CD4-positive, alpha-beta T cell treated with Interleukin-1 beta for 1 hour (primary cell): ENCODE measurements at places on chromosomes 4 and X.
A peak's percentile ranks its signal among the peaks of the same experiment; 100 is the strongest.

- DNase-seq: no peak
Measured at GRCh38 chr4:56742080-56742871, 61.2 kb upstream of the HOPX start.

DNA sequence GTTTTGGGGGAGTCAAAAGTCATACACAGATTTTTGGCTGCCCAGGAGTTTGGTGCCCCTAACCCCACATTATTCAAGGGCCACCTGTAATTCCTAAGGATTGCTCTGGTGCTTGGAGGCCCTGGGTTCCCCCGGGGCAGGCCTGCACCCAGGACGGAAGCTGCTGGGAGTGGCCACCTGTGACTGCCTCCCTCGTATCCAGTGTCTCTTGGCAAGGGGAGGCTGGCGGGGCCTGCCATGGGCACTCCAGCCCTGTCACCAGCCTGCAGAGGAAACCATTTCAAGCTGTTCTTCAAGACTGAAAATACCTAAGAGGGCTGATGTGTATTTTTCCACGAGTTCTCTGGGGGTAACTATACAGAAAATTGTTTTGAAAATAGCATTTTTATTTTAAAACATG lies 24.5 kb upstream of the GPR78 start:
- no peak for DNase-seq

DNA sequence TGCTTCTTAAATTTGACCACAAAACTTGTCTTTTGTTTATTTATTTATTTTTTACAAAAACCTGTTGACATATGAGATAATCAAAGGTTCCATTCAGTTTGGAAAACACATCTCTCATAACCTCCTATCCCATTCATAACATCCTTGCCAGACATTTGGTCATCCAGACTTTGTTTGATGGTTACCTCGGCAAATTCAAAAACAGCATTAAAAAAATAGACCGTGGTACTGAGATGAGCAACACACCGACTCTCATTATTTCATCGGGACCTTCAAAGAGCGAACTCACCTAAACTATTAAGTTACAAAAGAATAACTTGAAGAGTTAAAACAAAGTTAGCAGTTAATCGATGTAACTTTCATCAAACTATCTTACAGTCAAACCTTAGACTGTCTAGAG lies 85.8 kb upstream of the RPS6KA3 start:
- DNase-seq: no peak

- DNase-seq: peak; percentile 87
Measured at GRCh38 chrX:11759461-11760311, 1.6 kb downstream of the MSL3 start.

DNA sequence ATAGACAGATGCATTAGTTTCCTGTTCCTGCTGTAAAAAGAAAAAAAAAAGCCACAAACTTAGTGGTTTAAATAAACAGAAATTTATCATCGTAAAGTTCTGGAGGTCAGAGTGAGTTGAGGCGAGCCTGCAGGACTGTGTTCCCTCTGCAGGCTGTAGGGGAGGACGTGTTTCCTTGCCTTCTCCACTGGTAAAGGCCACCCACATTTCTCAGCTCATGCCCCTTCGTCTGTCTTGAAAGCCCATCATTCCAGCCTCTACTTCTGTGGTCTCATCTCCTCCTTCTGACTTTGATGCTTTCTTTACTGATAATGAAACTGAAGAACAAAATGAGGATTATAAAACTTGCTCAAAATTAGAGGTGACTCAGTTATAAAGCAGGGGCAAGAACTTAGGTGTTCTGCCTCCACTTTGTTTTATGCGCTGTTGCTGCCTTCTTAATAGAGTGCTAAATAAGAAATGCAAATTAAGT lies 143.0 kb downstream of the STIM2 start:
- no peak for DNase-seq

DNA sequence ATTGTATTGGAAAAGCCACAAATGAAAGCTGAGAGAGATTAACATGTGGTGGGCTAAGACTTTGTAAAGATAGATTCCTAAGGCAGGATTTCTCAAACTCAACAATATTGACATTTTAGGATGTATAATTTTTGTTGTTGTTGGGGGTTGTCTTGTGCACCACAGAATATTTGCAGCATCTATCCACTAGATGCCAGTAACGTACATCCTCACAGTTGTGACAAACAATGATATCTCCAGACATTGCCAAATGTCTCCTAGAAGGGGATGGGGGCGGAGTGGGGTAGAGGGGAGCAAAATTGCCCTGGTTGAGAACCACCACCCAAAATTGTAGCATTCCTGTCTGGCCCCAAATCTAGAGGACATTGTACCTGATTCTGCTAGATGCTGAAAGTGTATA lies 14.7 kb upstream of the CBR4 start:
- peak; percentile 15 for DNase-seq

DNA sequence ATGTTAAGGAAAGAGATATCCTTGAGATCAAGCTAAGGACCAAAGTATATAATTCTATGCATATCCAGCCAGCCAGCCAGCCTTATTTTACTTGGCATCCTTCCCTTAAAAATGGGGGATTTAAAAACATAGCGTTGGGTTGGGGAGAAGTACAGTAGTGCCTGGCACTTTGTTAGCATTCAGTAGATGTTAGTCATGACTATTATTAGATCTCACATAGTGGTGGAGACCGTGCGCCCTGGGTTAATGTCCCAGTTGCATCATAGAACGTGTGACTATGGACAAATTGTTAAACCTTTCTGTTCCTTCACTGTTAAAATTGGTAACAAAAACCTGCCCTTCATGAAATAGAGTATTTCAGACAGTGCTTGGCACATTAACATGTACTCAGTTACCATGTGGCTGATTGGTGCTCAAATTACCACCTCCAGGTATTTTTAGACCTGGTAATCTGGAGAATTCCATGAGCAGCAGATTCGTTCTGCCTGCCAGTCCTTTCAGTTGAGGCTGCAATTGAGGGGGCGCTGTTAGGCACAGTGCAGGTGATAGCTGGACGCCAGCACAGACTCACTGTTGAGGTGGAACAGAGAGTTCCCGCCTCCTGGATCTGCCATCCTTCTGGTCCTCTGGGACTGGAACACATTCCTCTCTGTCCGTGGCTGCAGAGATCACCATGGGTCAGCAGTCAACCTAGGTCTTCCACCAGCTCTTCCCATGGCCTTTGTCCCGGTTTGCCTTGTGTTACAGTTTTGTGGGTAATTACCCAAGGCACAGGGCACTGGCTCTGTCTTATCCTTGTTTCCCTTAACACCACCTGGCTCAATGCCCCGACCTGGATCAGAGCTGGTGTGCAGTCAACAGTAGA lies 31.7 kb downstream of the RBBP7 start:
- no peak for DNase-seq

DNA sequence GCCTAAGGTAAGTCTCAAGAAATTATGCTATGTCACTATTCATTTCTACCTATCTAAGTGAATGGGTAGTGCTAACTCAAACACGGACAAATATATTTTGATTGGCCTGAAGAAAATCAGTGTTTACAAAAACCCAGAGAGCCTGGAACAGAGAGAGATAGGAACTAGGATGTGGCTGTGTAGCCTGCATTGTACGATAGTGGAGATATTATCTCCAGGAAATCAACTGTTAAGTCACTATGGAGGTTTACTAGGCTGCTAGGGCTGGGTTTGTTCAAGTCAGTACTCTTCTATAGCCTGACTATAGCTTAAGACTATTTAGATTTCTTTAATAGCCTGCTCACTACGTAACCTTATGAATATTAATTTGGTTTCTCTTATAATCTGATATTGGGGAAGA lies 127.9 kb downstream of the TACR3 start:
- no peak for DNase-seq

- peak; percentile 50 for DNase-seq
Measured at GRCh38 chr4:36310793-36311192, 29.4 kb downstream of the DTHD1 start.

DNA sequence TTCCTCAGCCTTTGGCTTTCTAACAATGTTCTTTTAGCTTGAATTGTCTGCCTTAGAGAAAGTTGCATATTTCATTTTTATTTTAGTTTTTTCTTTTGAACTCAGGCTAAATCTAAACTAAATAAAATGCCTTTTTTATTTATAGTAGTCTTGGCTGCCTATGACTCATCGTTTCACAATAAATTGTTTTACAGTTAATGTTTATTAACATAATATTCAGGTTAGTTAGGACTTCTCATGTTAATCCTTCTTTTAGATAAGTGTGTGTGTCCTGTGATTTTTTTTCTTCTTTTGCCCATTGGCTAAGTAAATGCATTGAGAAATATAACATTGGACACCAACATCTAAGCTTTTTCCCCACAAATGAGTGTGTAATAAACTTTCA lies 1.6 kb downstream of the RP2 start:
- no peak for DNase-seq

- no peak for DNase-seq
Measured at GRCh38 chr4:108029731-108030130, 40.0 kb downstream of the HADH start.

DNA sequence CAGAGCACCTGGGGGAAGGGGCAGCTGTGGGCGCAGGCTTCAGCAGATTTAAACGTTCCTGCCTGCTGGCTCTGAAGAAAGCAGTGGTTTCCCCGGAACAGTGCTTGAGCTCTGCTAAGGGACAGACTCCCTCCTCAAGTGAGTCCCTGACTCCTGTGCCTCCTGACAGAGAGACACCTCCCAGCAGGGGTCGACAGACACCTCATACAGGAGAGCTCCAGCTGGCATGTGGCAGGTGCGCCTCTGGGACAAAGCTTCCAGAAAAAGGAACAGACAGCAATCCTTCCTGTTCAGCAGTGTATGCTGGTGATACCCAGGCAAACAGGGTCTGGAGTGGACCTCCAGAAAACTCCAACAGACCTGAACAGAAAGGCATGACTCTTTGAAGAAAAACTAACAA lies 68.1 kb downstream of the ZC4H2 start:
- DNase-seq: no peak

DNA sequence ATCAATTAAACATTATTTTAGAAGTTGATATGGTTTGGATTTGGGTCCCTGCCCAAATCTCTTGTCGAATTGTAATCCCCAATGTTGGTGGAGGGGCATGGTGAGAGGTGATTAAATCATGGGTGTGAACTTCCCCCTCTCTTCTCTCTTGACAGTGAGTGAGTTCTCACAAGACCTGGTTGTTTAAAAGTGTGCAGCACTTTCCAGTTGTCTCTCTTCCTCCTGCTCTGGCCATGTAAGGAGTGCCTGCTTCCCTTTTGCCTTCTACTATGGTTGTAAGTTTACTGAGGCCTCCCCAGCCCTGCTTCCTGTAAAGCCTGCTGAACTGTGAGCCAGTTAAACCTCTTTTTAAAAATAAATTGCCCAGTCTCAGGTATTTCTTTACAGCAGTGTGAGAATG lies 141.4 kb downstream of the GALNTL6 start:
- DNase-seq: no peak

GRCh38 chr4:86034616-86035015 lies 325.2 kb downstream of the MAPK10 start:
- no peak for DNase-seq

DNA sequence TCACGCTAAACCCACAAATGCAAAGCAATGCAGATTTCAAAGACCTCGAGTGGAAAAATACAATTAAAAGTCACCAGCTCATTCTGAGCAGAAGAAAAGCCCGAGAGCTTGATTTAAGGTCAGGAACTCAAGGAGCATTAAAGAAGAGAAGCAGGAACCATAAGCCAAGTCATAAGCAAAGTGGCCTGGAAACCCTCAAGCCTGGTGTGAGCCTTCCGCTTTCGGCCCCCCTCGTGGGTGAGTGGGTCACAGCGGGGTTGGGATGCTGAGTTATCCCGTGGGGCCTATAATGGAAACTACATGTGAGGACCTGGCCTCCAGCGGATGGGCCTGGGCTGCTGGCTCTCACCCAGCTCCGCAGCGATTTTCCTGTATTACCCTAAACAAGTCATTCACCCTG lies 504.3 kb downstream of the RAB28 start:
- no peak for DNase-seq

GRCh38 chr4:48669086-48669485 lies 111.0 kb downstream of the FRYL start:
- no peak for DNase-seq

- DNase-seq: peak; percentile 51
Measured at GRCh38 chrX:79325263-79325958, 41.7 kb downstream of the ITM2A start.

- no peak for DNase-seq
Measured at GRCh38 chr4:158410272-158410671, 111.4 kb upstream of the RXFP1 start.

DNA sequence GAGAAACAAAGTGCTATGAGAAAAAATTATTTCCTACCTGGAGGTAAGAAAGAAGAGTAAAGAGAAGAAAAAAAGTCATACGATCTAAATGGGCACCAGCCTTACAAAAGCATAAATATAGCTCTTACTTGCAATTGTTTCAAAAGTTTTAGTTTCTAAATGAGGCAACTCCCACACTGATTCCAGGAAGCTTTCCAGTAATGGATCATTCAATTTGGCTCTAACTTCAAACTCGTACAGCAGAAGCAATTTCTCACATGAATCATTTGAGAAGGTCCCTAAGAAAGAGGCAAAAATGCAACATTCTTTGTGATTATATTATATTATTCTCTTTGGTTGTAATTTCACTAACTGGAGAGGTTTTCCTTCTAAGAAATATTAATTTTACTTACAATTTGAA lies 109.9 kb downstream of the DLG3 start:
- DNase-seq: no peak

GRCh38 chr4:52989865-52990264 lies 127.7 kb downstream of the RASL11B start:
- DNase-seq: no peak

- no peak for DNase-seq
Measured at GRCh38 chr4:54015423-54016030, 48.9 kb downstream of the CHIC2 start.

DNA sequence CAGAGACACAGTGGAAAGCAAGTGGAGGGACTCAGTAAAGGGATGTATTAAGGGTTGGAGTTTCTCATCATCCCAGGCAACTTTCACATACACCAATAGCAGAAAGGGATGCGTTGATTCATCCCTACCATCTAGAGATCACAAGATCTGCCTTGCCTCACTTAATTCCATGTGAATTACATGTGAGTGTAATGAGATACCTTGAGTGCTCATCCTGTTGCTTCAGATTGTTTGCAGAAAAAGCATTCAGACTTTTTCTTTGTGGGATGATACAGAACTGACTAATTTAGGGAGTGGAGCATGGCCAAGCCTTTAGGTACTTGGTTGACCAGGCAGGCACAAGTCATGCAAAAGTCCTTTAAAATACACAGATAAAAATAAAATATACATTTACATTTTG lies 124.8 kb upstream of the SLIT2 start:
- no peak for DNase-seq

- no peak for DNase-seq
Measured at GRCh38 chr4:159150396-159150795, 47.5 kb downstream of the RAPGEF2 start.

- DNase-seq: no peak
Measured at GRCh38 chrX:131271826-131272225, 17.3 kb downstream of the IGSF1 start.

GRCh38 chr4:13276357-13276756 lies 207.8 kb downstream of the RAB28 start:
- DNase-seq: no peak

DNA sequence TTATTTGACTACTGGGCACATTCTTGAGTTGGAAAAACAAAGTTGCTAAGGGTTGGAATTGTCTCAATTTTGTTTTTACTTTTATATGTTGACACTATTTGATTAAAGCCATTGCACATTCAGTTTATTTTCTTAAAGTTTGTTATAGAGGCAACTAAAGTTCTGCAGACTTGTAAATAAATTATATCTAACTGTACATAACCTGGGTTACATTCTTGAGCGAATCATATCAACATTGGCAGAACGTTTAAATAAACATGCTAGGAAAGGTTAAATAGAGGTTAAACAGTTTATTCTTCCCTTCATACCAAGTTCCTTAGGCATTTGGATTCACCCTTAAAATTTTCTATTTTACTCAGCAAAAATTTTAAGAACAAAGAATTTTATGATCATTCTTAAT lies 74.5 kb downstream of the UCHL1 start:
- DNase-seq: no peak
